ENCODE measurements at places on chromosomes 4 and X.

- DNase-seq, result no peak
Measured at GRCh38 chr4:52685316-52685715, 26.2 kb upstream of the USP46 start.

DNA sequence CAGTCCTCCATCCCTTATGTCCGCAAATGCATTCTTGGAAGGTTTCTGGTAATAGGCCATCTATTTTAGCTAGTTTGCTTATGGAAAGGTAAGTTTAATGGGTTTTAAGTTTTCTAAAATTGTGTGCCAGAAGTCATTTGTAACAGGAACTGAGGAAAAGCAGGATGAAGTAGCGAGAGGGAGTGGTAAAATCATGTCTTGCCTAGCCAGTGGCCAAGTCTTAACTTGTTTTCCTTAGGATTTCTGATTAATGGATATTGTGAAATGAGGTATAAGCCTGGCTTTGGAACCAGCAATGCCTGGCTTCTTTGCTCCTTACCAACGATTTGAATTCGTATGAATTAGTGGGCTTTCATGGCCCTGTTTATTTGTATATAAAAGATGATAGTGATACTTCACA is 7.3 kb downstream of the SEC24B start:
- DNase-seq, result no peak

DNA sequence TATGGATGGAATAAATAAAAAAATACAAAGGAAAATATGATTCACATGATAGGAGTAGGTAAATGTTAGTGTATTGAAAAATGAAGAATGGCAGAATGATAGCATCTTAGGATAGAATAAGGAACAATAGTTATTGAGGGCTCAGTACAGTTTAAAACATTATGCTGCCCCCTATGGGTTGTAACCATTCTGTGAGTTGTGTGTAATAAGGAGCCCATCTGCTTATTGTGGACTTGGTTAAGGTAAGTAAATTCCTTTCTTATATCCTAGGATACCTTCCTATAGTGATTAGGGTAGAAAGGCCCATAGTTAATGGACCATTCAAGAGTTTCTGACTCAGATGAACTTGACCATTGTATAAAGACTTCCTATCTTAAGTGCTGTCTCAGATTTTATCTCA is 195.8 kb downstream of the PDHA2 start:
- DNase-seq, result no peak

DNA sequence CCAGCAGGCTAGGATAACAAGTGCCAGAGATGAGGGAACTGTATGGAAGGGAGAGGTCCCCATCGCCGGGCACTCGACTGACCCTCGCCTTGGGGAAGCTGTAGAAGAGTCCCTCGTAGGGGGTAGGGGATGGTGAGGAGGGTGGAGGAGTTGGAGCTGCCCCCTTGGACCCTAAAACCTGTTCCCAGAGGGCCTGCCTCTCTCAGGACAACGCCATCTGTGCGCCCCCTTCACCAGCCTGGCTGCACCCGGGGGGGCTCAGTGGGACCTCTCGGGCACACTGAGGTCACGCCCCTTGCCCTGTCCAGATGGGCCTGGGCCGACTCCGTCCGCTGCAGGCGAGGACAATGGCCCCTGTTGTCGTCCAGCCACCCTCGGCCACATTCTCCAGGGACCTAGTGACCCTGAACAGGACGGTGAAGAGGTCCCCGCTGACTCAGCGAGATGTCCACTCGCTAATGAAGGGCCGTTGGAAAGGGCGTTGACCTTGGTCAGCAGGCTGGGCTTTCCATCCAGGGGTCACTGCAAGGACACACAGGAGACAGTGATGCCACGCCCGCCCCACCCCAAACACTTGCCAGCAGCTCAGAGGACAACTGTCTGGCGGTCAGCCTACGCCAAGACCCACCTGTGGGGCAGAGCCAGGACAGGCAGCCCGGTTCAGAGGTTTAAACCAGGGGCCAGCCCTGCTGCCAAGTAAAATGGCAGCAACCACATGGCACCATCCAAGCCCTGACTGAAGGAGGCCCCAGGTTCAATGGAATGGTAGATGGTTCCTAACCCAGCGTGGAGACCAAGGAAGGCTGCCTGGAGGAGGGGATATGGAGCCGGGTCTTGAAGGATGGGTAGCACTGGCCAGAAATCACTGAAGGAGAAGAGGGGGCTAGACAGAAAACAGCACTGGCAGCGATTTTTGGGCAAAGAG is 51.2 kb downstream of the HMX1 start:
- no peak for DNase-seq

- DNase-seq, result no peak
Measured at GRCh38 chr4:57318703-57319102, 208.5 kb upstream of the IGFBP7 start.

DNA sequence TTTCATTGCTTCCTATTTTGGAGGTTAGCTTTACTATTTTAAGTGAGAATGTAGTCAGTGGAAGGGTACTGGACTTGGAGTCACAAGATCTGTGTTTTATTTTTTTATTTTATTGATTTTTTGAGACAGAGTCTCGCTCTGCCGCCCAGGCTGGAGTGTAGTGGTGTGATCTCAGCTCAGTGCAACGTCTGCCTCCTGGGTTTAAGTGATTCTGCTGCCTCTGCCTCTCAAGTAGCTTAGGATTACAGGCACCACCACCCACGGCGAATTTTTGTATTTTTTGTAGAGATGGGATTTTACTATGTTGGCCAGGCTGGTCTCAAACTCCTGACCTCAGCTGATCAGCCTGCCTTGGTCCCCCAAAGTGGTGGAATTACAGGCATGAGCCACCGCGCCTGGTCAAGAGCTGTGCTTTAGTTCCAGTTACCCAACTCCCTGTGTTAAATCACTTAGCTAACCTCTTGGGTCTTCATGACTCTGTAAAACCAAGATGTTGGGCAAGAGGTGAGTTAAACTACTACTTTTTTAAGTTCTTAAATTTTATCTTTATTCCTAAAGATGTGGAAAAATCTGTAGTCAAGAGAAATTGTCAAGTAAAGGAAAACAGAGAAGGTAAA is 11.2 kb downstream of the USP9X start:
- no peak for DNase-seq

- DNase-seq, result peak; percentile 26
Measured at GRCh38 chr4:40486534-40486933, 143.1 kb downstream of the RBM47 start.

DNA sequence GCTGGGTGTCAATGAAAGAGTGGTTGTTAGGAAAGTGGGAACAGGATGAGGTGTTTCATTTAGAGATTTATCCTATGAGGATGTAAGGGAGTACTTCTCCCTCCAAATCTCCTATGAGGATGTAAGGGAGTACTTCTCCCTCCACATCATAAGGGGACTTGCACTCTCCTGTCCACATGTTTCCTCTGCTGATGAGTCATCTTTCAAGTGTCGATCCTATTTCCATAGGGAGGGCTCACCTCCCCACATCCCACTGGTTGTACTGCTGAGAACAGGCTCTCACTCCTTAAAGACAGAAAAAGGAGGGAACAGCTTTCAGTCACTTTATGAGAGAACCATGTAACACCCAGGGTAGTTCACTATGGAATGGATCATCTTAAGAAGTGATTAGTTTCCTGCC is 65.0 kb downstream of the INPP4B start:
- DNase-seq, result no peak

DNA sequence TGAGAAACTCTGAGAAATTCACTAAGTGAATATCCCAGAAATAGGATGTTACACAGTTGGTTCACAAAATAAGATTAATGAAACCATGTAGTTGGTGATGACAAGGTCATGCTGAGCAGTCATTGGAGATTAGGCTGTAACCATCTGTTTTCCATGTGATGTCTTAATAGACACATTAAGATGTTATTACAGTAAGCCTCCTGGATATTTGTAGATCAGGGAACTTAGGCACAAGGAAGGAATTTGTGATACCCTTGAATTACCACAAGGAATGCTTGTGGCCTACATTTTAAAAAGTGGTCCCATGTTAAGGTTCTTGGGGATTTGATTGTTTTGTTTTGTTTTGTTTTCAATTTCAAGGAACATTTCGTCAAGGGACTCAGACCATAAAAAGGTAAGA is 185.6 kb upstream of the BANK1 start:
- peak; percentile 26 for DNase-seq

GRCh38 chr4:6929812-6930464 is 20.3 kb downstream of the TBC1D14 start:
- no peak for DNase-seq

DNA sequence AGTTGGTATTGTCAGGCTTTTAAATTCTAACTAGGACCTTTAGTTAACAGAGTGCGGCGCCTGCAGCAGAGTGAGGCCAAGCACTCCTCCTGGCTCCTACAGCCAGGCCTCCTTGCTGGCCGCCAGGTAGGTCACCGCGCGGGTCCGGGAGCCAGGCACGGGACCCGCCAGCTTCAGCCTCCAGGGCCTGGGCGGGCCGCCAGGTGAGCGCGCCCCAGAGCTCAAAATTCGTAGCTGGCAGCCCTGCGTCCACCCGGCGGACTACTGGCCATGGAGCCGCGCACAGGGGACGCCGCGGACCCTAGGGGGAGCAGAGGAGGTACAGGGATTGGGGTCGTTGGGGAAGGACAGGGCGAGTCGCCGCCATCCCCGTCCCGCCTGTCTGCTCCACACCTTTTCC is at the start of gene MAGIX:
TSS of gene MAGIX (plus strand) at position 139 of the 400 bp plus-strand sequence. CDS start at position 271, 132 bp downstream.
- no peak for DNase-seq

- peak; percentile 98 for DNase-seq
Measured at GRCh38 chr4:182307746-182308145, 64.5 kb downstream of the TENM3 start.

DNA sequence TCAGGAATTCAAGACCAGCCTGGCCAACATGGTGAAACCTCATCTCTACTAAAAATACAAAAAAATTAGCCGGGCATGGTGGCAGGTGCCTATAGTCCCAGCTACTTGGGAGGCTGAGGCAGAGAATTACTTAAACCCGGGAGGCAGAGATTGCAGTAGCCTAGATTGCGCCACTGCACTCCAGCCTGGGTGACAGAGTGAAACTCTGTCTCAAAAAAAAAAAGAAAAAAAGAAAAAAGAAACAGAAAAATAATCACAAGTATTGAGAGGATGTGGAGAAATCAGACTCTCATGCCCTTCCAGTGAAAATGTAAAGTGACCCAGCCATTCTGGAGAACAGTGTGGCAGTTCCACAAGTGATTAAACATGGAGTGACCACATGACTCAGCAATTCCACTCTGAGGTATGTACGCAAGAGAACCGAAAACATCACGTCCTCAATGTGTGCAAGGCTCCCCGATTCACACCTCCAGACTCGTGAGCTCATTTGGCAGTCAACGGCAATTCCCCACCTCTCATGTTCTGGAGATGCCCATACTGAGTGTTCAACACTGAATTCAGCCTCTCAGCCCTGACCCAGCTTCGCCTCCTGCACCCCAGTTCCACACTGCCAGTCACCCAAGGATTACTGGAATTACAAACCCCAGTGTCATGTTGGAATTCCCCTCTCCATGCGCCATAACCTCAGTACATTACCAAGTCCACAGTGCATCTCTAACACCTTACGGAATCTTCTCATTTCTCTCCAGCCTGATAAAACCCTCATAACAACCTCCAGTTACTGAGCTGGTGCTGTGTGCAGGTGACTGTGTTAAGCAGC is 21.1 kb downstream of the ACOX3 start:
- no peak for DNase-seq

- peak; percentile 50 for DNase-seq
Measured at GRCh38 chr4:33961761-33962160, 2282.6 kb downstream of the ARAP2 start.

- no peak for DNase-seq
Measured at GRCh38 chrX:108203540-108203939, 112.0 kb downstream of the ATG4A start.

DNA sequence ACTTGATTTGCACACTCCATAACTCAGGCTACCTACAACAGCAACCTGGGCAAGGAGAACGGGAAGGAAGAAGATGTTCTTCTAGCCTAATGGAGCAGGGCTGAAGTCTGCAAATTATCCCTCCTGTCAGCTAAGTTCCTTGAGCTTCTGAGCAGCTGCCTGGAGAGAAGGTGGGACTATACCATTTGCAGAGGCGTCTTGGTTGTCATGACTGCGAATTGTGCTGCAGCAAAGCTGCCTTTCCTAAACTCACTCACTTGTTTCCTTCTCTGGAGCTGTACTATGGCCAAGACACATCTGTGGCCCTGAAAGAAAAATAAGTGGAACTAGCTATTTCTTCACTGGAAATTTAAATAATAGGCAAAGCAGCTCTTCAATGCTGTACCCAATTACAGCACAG is 682.4 kb upstream of the GRIA3 start:
- no peak for DNase-seq

DNA sequence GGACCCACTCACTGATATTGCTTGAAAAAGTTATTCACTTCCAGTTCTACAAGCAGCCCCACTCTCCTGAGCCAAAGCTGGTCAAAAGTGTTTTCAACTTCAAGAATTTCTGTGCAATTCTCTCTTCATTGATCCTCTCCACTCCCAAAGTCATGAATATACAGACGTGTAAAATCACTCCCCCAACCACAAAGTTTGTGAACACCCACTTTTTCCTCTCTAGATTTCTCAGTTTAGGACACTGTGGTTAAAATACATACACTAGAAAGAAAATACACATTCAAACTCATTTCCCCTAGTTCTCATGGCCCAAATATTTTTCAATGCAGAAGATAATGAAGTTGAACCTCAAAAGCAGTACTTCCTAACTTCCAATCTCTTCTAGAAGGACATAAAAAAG is 116.3 kb downstream of the MSN start:
- DNase-seq, result no peak

GRCh38 chr4:148061141-148061481 is 329.2 kb downstream of the ARHGAP10 start:
- DNase-seq, result no peak

DNA sequence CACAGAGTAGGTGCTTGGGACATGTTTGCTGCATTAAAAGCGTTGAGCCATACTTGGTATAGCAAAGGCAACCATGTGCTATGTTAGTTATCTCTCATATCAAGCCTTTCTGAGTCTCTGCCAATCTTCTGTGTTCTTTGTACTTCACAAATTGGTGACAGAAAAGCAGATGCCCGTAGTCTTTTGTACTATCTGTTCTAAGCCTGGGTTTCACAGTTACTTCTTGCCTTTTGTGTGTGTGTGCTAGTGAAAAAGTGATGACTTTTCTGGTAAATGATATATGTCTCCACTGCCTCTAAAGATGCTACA is 16.1 kb upstream of the KLHL2 start:
- DNase-seq, result no peak

DNA sequence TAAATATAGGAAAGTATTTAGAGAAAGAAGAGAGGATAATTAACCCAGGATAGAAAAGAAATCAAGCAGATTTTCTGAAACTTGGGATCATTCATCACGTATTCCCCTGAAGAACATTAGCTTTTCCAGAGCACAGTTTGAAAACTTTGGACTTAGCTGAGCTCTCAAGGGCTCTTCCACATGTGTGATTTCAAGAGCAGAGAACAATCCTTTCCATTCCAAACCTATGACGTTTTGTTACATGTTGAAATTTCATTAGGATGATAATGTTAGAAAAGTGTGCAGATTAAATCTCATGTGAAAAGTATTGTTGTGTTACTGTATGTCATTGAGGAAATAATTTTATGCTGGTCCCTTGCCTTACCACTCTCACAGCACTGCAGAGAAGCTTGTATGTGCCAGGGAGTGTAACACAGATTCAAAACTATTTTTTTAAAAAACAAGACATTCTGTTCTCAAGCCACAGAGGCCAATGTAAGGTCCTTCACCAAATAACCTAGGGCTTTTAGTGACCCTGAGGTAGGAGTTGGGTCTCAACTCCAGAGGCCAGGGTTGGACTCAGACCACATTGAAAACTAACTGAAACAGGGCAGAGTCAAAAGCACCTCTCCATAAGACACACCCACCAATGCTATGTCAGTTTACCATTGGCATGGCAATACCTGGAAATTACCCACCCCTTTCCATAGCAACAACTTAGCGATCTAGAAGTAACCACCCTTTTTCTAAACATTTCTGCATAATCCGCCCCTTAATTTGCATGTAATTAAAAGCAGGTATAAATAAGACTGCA is 141.3 kb downstream of the ANXA5 start:
- DNase-seq, result peak; percentile 12

GRCh38 chr4:1351854-1352566 is 5.0 kb downstream of the UVSSA start:
- DNase-seq, result no peak

Measured in fibroblast of skin of left quadriceps (primary cell).